ENCODE measurements at places on chromosomes 1 and 21.
A peak's percentile ranks its signal among the peaks of the same experiment; 100 is the strongest.

DNA sequence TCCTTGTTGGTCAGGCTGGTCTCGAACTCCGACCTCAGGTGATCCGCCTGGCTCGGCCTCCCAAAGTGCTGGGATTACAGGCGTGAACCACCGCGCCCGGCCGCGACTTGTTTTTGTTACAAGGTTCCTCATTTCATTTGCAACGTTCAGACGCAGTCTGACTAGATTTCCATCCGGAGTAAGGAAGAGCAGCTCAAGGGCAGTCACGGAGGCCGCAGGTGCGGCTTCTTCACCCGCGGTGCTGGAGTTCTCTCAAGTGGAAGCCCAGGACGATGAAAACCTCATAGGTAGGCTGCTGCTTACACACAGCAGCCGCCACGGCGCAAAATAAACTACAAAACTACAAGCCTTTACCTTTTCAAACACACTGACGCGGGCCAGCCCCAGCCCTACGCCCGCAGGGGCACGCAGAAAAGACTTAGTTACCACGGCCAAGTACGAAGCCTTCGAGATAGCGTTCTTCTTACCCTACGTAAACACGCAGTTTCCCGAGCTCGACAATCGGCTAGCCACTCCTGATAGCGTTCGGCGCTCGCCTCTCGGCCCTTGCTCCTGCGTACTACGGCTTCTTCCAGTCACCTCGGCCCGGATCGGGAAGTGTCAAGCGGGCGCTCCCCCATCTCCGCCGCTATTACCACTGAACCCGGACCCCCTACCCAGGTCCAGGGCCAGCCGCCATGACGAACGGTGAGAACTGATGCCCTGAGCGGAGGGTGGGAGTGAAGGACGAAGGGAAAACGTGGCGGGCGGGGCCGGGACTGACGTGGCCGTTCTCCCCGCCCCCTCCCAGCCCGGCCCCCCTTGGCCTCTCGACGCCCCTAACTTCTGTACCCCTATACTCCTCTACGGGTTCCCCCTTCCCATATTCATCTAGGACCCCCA, at the start of gene TMEM167B:
Gene TMEM167B (plus strand): TSS at position 569 of the 882 bp plus-strand sequence. CDS start 109 bp downstream, at position 678.
- DNase-seq, result peak; percentile 85

DNA sequence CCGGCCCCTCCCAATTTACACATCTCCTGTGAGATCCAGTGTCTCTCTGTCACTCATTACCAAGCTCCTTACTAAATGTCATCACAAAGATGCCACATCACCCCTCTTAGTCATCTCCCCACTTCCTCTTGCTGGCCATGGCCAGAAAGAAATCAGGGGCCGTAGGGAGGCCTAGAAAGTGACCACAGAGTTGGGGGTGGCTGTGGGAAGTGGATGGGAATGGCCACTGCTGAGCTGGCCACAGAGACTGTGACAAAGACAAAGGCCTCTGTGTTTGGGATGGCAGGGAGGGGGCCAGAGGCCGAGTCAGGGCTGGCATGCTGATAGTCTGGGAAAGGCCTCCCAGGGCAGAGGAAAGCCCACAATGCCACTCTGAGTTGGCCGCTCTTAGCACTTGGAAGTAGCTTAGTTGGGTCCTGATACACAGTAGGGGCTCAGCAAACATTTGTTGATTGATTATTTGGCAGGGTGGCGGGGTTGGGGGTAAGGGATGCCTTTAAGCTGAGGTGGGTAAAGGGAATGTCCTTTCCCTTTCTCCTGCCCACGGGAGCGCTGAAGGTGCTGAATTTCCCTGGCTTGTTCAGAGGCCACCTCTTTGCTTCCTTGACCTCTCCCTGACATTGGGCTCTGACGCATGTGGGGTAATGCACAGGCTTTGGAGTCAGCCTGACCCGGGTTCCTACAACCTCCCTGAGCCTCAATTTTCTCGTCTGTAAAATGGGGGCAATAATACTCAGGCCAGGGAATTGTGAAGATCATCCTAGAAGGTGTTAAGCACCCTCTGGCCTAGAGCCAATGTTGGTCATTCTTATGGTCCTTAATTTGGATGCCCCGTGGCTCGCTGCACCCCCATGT, 13.2 kb downstream of the NAV1 start:
- no peak for DNase-seq

GRCh38 chr1:234716908-234717375, 107.0 kb upstream of the IRF2BP2 start:
- no peak for DNase-seq

DNA sequence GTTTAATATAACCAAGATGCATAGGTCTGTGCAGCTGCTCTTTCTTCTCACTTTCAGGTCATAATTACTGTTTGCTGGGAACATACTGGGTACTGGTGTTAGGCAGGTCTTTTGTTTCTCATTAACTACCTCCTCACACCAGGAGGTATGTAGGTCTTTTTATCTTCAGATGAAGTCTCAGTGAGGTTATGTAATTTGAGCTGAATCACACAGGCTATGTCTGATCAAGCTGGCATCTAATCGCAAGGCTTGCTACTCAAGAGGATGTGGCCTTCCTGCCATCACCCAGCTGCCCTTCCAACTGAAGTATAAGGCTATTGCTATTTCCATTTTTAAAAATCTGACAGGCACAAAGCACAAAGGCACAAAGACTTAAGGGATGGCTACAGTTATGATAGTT, 96.4 kb downstream of the RUNX1 start:
- no peak for DNase-seq

GRCh38 chr1:12035312-12035711, 16.0 kb downstream of the MIIP start:
- no peak for DNase-seq

DNA sequence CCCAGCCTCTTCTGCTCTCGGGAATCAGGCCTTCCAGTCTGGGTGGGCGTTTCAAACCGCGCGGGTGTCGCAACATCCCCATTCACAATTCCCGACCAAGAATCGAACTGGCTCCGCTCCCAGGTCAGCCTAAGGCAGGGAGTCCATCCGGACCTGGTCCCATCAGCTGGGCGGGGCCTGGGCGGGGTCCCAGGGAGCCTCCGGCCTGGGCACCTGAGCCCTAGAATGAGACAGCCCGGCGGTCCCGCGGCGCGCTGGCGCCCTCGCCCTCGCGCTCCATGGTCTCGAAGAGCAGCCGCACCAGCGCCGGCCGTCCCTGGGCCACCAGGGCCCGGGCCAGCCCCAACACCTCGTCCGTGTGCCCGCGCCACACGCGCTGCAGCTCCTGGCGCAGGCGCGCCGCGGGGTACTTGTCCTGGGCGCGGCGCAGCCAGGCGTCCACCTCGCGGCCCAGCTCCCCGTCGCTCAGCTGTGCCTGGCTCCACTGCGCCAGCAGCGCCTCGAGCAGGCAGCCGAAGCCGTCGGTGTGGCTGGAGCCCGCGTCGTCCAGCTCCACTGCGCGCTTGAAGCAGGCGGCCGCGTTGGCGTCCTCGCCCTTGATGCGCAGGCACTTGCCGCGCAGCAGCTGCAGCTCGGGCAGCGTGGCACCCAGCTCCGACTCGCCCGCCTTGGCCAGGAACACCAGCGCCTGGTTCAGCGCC, 16.9 kb upstream of the PARS2 start:
- DNase-seq, result no peak

GRCh38 chr1:230979952-230980351, 1.1 kb downstream of the ARV1 start:
- DNase-seq, result no peak

- DNase-seq, result no peak
Observed at GRCh38 chr1:64872067-64872466, 94.3 kb downstream of the JAK1 start.

GRCh38 chr1:59071876-59072582, 224.9 kb upstream of the FGGY start:
- DNase-seq, result peak; percentile 18

DNA sequence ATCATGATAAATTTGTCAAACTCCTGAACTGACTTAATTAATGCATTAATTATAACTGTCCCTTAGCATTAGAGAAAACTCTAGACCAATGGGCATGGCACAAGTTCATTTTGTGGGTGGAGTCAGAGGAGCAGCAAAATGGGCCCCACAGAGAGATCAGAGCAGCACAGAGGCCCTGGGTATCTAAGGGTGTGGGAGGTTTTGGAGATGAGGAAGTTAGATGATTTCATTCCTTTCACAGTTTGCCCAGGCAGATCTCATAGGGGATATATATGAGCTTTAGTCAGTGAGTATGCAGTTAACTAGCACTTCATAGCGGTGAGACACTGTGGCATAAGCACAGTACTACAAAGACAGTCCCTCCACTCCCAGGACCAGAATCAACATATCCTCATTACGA, 117.3 kb downstream of the MAB21L3 start:
- DNase-seq, result peak; percentile 23

DNA sequence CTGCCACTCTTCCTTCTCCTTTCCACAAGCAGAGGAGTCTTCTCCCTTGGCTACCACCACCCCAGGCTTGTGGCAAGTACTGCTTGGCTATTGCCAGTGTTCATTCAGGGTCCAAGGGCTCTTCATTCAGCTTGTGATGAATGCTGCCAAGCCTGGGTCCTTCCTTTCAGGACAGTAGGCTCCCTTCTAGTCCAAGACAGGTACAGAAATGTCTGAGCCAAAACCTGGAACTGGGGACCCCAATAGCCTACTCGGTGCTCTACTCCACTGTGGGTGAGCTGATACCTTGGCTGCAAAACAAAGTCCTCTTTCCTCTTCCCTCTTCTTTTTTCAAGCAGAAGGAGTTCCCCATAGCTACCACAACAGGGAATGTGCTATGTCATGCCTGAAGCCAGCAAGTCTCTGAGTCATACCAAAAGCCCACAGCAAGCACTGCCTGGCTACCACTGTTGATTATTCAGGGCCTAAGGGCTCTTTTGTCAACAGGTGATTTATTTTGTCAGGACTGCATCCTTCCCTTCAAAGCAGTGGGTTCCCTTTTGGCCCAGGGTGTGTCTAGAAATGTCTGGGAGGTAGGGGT, 268.9 kb downstream of the HHAT start:
- no peak for DNase-seq

DNA sequence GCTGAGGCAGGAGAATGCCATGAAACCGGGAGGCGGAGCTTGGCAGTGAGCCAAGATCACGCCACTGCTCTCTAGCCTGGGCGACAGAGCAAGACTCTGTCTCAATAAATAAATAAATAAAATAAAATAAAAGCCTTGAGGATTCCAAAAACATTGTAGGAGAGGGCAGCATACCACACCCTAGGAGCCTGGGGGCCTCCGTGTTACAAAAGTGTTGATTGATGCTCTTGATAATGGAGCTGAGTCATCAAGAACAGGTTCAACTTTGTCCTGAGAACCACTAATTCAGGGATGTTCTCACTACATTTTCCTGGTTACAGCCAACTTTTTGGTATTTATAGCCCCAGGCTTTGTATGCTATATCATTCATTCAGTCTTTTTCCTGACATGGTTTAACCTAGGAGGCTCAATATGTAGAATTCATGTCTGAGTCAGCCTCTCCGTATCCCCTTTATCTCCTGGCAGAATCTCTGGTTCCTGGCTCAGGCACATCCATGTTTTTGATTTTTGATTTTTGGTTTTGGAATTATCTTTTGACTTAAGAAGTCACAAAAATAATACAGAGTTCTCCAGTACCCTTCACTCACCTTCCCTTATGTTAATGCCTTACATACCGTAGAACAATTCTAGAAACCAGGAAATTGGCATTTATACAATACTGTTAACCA, 69.4 kb downstream of the LRRC8D start:
- DNase-seq, result no peak

- DNase-seq, result no peak
Observed at GRCh38 chr1:221161571-221162041, 282.4 kb downstream of the HLX start.

GRCh38 chr1:244779410-244779809, 56.0 kb upstream of the COX20 start:
- DNase-seq, result no peak

DNA sequence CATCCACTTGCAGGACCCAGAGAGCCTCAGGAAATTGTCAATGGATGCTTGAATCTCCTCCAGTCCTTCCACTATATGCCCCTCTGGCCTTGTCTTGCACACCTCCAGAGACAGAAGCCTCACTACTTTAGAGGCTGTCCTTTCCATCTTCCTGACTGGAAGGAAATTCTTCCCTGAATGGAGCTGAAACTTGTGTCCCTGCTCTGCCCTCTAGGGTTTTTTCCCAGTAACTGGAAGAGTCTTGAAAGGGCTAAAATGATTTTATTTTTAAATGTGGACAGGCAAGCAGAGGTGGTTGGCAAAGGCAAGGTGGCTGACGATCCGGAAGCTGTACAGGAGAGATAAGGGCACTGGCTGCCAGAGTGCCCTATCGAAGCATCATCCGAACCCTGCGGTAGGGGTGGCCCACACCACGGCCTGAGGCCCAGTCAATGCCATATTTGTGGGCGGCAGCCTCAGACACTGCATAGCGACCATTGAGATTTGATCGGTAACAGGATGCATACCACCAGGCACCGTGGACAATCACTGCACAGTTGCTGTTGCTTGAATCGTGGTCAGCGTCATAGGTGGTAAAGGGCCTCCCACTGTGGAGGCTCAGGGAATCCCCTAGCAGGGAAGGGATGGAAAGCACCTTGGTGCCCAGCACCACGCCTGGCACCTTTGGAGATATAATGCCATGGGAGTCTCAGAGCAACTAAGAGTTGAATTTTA, 2.3 kb upstream of the MAP3K6 start:
- DNase-seq, result no peak

GRCh38 chr1:245441689-245442088, 286.9 kb downstream of the KIF26B start:
- no peak for DNase-seq

- no peak for DNase-seq
Observed at GRCh38 chr1:152115344-152115743, at the start of gene TCHH. TSS of gene TCHH (minus strand) at chr1:152115444. CDS start at chr1:152114080, 1,364 bp downstream.

- DNase-seq, result peak; percentile 65
Observed at GRCh38 chr21:35026617-35027562, 22.2 kb downstream of the RUNX1 start.

DNA sequence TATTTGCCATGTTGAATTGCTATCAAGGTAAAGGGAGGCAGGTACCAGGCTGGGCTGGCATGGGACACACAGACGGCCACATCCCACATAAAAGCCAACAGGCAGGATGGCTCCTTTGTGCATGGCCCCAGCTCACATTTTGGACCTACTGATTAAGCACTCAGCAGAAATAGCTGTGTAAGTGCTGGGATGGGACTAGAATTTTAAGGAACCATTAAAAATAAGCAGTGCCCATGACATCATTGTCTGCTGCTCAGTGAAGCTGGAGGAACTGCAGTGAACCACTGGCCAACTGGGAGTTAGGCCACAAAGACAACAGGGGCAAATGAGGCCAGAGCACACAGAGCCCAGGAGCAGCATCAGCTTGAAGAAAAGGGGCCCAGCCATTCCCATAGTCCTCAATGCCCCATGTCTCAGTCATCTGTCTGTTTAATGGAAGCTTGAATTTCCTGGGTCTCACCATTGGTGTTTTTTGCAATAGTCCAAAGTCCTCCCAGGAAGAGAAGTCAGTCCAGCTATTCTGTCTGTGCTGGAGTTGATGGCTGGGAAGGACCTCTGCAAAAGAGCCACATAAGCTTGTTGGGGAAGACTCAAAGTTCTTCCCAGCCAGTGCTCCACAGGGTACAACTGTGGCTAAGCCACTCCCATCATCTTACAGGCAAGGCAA, 45.3 kb upstream of the TNR start:
- DNase-seq, result no peak

All from GM20000 (cell line).